ENCODE measurements at places on chromosomes 12 and 14.

- DNase-seq: no peak
These were observed 2.9 kb downstream of the BCL11B start for GRCh38 chr14:99268810-99269707.

DNA sequence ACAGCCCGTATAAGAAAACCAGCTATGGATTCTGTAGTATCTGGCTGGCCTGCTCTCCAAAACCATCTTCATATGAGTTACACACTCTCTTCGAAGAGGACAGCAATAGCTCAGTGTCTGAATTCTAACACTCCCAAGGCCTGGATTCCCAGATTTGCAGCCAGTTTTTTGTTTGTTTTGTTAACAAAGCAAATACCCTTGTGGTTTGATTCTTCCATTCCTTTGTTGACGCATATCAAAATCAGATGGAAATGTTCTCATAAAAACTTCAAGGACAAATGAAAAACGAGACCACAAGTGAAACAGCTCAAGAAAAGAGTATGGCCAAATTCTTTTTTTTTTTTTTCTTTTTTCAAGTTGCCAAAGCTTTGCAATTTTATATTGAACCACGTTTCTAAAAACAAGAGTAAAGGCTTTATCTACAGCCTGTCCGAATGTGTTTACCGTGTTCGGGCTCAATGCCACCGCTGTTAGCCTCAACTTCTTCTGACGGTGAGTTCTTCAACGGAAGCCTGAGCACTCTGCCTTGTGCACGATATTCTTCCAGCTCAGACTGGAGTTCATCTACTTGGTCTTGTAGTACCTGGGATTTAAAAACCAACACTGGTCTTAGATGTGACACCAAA, 67.5 kb downstream of the NIN start:
- no peak for DNase-seq

DNA sequence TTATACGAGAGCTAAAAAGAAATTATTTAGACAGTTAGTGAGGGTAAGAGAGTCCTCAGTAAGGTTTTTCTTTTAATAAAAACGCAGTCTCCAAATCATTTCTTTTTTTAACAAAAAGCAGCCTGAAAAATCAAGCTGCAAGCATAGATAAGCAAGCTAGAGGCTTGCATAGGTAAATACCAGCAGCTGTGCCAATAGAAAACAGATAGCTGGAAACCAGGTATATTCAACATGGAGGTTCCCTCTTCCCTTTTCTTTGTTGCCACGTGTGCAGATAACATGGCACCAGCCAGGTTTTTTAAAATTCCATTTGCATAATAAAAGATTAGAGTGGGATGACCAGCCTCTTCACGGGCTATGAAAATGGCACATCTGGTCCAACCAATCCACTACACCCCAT, 6.1 kb upstream of the PRKAB1 start:
- no peak for DNase-seq

DNA sequence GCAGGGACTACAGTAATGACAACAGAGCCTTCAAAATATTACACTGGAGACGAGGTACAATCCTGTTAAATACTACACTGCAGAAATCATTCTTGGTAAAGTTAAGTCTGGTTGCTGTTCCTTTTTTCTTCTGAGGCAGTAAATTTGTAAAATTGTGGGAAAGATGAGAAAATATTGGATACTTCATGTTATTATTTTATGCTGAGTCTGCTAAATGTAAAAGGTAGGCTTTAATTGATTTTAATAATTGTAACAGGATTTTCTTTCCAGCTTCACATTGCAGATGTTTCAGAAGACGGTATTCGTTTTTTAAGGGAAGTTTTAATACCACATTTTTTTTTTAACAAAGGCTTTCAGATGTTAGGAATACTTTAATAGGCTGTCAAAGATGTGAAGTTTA, 62.6 kb downstream of the WASHC4 start:
- DNase-seq: no peak

All from activated CD4-positive, alpha-beta T cell treated with anti-CD3 and anti-CD28 coated beads, Interleukin-2, amount 10 ng/mL, durations not matched to agents 7 days and 5 days (primary cell).